CD4-positive, alpha-beta T cell treated with Interferon alpha-2 for 1 hour (primary cell): ENCODE measurements at places on chromosomes 4 and X.
A peak's percentile ranks its signal among the peaks of the same experiment; 100 is the strongest.

- no peak for DNase-seq
Observed at GRCh38 chr4:95388911-95389310, 159.9 kb downstream of the UNC5C start.

DNA sequence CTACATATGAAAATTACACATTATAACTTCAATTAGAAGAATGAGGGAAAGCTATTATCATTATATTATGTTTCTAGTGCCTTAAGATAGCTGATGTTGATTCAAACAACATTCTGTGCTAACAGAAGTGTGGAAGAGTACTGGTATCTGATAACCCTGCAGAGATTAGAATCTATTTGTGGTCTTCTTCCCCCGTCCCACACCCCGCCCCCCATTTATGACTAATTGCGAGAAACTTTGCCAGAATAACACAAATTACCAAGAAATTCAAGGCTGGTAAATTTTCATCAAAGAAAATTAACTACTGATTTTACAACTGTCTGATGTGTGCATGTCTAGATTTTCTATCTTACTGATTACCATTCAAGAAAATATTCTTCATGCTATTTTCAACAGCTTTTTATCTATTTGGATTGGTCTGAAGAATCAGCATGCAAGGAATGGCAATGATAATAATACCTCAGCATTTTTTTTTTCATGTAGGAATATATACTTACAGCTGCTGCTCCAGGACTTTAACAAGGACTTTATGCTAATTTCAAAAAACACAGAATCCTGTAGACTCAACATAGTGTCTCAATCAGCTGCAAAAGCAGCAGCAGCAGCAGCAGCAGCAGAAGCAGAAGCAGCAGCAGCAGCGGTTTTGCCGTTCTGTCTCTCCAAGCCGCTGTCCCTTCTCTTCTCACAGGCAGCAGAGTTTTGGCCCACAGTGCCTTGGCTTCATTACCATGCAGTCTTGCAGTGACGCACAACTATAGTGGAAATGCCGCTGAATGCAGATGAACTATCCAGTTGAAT is 126.7 kb downstream of the FRYL start:
- DNase-seq: no peak

DNA sequence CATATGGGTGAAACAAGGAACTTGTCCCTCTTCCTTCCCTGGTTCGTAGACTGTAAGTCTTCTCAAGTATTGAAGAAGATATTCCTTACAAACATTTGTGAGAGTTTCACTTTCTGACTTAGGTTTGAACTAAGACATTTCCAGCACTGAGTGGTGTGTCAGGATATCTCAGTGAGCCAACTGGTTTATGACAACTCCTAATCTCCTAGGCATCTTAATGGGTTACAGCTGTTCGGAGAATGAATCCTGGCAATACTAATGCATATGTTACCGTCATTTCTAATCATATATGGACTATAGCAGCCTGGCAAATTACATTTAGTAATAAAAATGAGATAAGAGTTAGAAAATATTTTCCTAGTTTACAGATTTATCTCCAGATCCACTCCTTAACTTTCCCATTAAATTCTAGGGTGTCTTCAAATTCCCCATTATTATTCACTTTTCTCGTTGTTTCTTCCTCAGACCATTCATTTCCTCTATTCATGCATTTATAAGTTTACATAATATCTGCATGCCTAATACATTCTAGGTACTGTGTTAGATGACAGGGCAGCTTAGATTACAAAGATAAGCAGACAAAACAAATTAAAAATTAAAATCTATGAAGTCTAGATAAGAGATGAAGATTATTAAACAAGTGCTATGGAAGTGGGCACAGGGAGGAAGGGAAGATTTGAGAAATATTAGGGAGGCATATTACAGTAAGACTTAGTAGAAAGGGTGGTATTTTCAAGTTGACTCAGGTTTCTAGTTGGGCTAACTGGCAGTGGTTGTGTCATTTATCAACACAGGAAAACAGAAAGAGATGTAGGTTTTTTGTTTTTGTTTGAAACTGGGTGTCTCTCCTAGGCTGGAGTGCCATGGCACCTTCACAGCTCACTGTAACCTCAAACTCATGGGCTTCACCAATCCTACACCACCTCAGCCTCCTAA is 173.9 kb downstream of the WDFY3 start:
- no peak for DNase-seq

GRCh38 chr4:87423317-87424098 is 1.1 kb downstream of the NUDT9 start:
- DNase-seq: no peak

GRCh38 chr4:68358988-68359387 is 9.1 kb upstream of the YTHDC1 start:
- DNase-seq: no peak

GRCh38 chr4:57764856-57765255 is 654.7 kb upstream of the IGFBP7 start:
- no peak for DNase-seq

- DNase-seq: no peak
Observed at GRCh38 chr4:163598028-163598427, 103.5 kb downstream of the TMA16 start.

GRCh38 chrX:12896935-12897334 is 9.5 kb upstream of the TLR8 start:
- no peak for DNase-seq

DNA sequence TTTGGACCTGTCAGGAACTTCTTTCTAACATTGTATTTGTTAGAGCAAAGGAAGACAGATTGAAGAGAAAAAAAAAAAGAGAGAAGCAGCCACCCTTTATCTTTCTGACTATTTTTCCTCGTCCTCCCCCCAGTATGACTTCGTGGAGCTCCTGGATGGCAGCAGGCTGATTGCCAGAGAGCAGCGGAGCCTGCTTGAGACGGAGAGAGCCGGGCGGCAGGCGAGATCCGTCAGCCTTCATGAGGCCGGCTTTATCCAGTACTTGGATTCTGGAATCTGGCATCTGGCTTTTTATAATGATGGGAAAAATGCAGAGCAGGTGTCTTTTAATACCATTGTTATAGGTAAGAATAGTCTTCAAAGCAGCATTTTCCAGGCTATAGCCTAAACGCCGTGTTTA is 237.7 kb downstream of the DCTD start:
- DNase-seq: no peak

- DNase-seq: no peak
Observed at GRCh38 chr4:125518281-125518680, 203.5 kb downstream of the FAT4 start.

DNA sequence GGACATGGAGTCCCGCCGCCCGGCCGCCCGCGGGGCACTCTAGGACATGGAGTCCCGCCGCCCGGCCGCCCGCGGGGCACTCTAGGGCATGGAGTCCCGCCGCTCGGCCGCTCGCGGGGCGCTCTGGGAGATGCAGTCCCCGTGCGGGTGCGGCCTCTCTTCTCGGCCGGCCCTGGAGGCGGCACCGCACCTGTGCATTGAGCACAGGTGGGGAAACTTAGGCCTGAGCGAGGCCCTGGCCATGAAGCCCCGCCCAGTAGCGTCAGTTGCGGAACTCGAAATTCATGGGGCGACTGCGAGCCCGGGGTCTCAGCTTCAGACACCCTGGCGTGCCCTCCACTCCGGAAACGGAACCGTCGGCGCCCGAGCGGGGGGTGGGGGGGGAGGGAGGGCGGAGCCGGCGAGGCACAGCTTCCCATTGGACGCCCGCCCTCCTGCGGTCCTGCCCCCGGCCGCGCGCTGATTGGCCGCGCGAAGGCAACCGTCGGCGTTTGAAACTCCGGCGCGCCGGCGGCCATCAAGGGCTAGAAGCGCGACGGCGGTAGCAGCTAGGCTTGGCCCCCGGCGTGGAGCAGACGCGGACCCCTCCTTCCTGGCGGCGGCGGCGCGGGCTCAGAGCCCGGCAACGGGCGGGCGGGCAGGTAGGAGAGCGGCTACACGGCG is at the start of the genes TACC3 and TMEM129:
TSS of gene TACC3 (plus strand) at position 519 of the 663 bp plus-strand sequence. CDS start 1,901 bp downstream, outside the sequence.
TSS of gene TMEM129 (minus strand) at position 321 of the 663 bp plus-strand sequence. CDS start 486 bp downstream, outside the sequence.
- peak; percentile 98 for DNase-seq

DNA sequence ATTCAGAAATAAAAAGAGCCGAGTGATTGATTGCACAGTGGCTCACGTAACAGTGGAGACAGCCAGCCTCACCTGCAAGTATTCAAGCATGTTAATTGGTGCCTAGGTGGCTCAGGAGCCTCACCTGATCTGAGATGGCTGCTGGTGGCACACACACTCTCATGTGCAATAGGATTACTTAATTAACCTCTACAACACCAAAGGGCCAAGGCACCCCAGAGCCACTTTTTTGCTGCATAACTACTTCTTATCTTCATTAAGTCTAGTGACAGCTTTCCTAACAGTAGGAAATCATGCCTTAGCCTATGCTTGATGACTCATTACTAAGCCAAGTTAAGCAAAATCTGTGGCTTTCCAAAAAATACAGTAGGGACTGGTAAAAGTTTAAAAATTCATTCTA is 117.3 kb upstream of the NOCT start:
- no peak for DNase-seq

- DNase-seq: no peak
Observed at GRCh38 chr4:85477534-85477933, 2.6 kb downstream of the ARHGAP24 start.

DNA sequence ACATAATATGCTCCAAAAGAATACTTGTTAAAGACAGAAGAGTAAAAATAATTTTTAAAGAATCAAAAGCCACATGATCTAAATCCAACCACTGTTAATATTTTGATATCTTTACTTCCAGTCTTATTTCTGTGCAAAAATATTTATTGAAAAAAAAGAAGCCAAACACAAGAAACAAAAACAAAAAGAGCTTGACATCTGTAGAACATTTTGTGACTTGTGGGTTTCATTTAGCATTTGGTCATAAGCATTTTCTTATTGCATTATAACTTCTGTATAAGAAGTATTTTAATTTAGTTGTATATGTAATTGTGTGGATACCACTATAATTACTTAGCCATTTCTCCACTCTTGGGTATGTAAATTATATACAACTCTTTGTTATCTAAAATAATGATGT is 63.1 kb downstream of the DIPK2B start:
- DNase-seq: no peak
